Activated CD4-positive, alpha-beta T cell treated with anti-CD3 and anti-CD28 coated beads for 48 hours (primary cell): ENCODE measurements at places on chromosomes 12 and 14.

- DNase-seq, result no peak
These were observed 116.6 kb upstream of the NPAS3 start for GRCh38 chr14:32821964-32822653.

DNA sequence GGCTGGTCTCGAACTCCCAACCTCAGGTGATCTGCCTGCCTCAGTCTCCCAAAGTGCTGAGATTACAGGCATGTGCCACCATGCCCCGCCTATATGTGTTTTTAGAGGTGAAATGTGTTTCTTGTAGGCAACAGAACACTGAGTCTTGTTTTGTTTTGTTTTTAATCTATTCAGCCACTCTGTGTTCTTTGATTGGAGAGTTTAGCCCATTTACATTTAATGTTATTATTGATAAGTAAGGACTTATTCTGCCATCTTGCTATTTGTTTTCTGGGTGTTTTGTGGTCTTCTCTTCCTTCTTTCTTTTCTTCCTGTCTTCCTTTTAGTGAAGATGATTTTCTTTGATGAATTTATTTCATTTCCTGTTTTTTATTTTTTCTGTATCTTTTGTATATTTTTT, 29.6 kb downstream of the IFNG start:
- no peak for DNase-seq

GRCh38 chr12:55061024-55061423, 41.2 kb downstream of the NEUROD4 start:
- DNase-seq, result no peak

GRCh38 chr14:84826294-84826693, 703.6 kb upstream of the FLRT2 start:
- no peak for DNase-seq

GRCh38 chr12:2678426-2678825, 116.3 kb upstream of the FKBP4 start:
- DNase-seq, result no peak

- no peak for DNase-seq
These were observed 16.4 kb upstream of the MYBPC1 start for GRCh38 chr12:101578417-101578816.

DNA sequence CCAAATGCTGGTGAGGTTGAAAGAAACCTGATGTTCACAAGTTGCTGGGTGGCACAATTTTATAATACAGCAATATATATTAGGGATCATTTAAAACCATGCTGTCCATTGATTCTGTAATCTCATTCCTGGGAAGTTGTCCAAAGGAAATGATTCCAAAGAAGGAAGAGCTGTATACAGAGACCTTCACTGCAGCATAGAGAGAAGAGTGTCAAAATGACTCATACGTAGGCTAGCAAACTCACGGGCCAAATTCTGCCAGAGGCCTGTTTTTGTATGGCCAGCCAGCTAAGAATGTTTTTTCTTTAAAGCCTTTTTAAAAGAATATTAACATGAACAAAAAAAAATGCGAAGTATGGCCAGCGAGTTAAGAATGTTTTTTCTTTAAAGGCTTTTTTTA, 69.2 kb upstream of the MED13L start:
- DNase-seq, result no peak

- no peak for DNase-seq
These were observed 11.9 kb downstream of the SPPL3 start for GRCh38 chr12:120892265-120892664.
